ENCODE measurements at places on chromosomes 12 and 14.
A peak's percentile ranks its signal among the peaks of the same experiment; 100 is the strongest.

- DNase-seq = no peak
These were observed 19.1 kb upstream of the DGLUCY start for GRCh38 chr14:91094772-91095171.

DNA sequence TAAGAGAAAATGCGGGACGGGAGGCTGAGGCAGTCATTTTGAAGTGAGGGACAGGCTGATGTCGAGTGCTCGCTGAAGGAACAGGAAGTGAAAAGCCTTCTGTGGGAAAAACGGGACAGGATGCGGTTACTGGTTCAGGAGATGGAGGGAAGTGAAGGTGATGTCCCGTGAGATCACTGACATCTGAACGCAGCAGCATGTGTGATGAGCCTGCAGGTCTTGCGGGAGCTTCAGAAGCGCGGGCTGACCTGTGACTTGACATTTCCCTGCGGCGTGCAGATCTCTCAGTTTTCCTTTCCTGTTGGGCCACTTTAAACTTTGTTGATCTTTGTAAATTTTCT, 77.8 kb downstream of the DDX51 start:
- no peak for DNase-seq

- DNase-seq = no peak
These were observed 9.3 kb upstream of the TMEM121 start for GRCh38 chr14:105517096-105517495.

DNA sequence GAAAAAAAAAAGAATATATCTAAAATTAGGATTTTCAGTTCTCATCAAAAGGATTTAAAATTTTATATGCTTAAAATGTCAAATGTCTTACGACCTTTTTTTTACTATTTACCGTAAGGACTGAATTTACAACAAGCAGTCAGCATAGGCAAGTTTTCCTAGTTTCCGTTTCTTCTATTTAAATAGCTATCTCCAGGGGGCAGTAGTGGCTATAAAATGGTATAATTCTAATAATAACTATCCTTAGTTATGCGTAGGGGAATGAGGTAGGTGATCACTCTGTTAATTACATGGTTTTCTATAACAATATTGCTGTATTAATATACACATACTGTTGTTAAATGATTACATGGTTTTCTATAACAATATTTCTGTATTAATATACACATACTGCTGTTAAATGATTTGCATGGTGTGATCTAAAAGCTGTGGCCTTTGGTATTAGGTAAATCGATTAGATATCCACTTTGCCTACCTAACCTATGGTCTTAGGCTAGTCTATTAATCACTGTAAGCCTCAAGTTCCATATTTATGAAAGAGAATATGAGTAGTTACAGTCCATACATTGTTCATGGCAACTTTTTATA, 217.7 kb upstream of the PDZRN4 start:
- peak; percentile 8 for DNase-seq

GRCh38 chr12:45425426-45425825, 209.5 kb downstream of the ANO6 start:
- no peak for DNase-seq

- DNase-seq = no peak
These were observed 1.7 kb upstream of the CTDSP2 start for GRCh38 chr12:57848208-57848607.
